Ascending aorta (tissue), 2 donors: ENCODE measurements at places on chromosomes 4 and X. TPM values are rescaled to one million over a fixed set of nuclear protein-coding genes. Genes with fewer than 3 reads are reported as not detected.

DNA sequence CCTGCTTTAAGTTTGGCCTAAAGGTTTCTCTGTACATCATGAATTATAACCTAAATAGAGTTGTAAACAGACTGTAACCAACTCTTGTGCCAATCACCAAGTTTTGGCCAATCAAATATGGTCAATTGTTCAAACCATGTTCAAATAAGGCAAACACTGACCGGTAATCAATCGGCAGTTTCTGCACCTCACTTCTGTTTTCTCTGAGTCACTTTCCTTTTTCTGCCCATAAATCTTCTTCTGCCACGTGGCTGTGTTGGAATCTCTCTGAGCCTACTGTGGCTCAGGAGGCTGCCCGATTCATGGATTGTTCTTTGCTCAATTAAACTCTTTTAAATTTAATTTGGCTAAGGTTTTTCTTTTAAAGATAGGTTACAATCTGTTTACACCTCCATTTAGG lies 16.5 kb upstream of the ENPP6 start:
- H3K36me3 ChIP-seq: no peaks in the 10 kb centered on the region
- H3K4me3 ChIP-seq: no peak overlapping the region
- DNase-seq: no peak
- no peaks in the 10 kb centered on the region for H3K27me3 ChIP-seq
- H3K4me1 ChIP-seq: no peaks in the 10 kb centered on the region
- H3K27ac ChIP-seq: no peak overlapping the region

DNA sequence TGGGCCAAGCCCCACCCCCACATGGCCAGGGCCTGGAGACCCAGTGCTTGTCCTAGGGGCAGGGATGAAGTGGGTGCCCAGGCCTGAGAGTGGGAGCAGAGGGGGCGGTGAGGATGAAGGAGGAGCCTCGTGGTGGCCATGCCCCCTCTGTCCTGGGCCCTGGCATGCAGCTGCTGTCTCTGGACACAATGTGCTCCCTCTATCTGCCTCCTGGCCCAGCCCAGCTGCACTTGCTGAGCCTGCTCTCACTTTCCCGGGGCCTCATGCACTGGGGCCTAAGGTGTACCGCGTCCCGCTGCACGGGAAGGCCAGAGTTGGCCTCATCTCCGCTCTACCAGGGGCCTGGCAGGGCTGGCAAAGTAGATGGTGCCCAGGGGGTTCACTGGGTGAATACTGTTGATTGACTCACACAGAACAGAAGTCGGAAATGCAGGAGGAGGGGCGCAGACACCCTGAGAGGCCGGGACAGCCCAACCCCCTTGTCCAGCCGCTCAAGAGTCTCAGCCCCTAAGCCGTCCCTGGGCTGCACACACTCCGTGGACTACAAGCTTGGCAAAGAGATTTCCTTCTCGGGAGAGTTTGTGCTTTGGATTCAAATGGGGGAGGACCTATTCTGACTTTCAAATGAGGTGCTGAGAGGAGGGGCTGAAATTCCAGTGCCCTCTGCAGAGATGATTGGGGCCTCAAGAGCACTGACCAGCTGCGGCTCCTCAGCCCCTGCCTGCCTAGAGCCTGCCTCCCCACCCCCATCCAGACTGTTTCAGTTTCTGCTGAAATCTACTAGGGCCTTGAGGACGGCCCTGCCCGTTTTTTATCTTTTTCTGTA lies 112.4 kb downstream of the PSAPL1 start:
- no peaks in the 10 kb centered on the region for H3K27me3 ChIP-seq
- no peak overlapping the region for H3K4me3 ChIP-seq
- no peak for DNase-seq

- no peaks in the 10 kb centered on the region for H3K36me3 ChIP-seq
- H3K4me1 ChIP-seq: no peaks in the 10 kb centered on the region
- H3K27ac ChIP-seq: no peak overlapping the region
- H3K4me3 ChIP-seq: no peak overlapping the region
- no peaks in the 10 kb centered on the region for H3K27me3 ChIP-seq
Measured at GRCh38 chrX:136629084-136629750, 18.7 kb upstream of the CD40LG start.

GRCh38 chr4:13159041-13159620 lies 325.0 kb downstream of the RAB28 start:
- no peaks in the 10 kb centered on the region for H3K27me3 ChIP-seq
- H3K27ac ChIP-seq: no peak overlapping the region
- no peak for DNase-seq
- no peak overlapping the region for H3K4me3 ChIP-seq
- no peaks in the 10 kb centered on the region for H3K36me3 ChIP-seq

GRCh38 chr4:166622425-166622977 lies 611.8 kb downstream of the SPOCK3 start:
- no peak overlapping the region for H3K4me3 ChIP-seq
- H3K27me3 ChIP-seq: no peaks in the 10 kb centered on the region
- DNase-seq: no peak
- no peaks in the 10 kb centered on the region for H3K4me1 ChIP-seq

DNA sequence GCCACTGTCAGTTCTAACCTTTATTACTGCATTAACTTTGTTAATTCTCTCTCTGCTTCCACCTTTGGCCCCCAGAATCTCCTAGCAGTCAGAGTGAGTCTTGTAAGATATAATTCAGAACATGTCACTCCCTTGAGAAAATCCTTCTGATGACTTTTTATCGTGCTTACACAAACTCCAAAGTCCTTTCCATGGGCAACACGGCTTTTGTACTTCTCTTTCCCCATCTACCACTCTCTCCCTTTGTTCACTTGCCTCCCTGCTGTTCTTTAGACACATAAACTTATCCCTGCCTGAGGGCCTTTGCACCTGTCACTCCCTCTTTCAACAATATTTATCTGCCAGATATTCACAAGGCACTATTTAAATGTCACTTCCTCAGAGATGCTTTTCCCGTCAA lies 64.8 kb downstream of the MAOB start:
- H3K4me1 ChIP-seq: no peaks in the 10 kb centered on the region
- no peaks in the 10 kb centered on the region for H3K27me3 ChIP-seq
- H3K36me3 ChIP-seq: no peaks in the 10 kb centered on the region
- no peak overlapping the region for H3K27ac ChIP-seq
- no peak overlapping the region for H3K4me3 ChIP-seq

DNA sequence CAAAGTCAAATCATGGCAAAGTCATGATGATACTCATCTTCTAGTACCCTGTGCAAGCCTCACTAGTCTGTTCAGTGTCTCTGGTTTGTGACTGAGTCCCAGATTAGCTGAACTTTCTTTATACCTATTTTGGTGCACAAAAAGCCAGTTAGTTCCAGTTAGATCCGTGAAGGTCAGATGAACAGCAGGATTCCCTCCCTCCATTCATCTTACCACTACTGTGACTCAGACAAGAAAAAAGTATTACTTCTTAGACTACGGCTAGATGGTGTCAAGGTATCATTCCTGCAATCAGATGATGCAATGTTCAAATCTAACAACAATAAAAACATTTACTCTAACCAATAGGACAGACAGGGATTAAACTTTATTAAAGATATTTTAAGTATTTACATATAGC lies 30.4 kb downstream of the ARHGEF6 start:
- no peaks in the 10 kb centered on the region for H3K36me3 ChIP-seq
- no peak for DNase-seq
- H3K4me1 ChIP-seq: no peaks in the 10 kb centered on the region
- no peaks in the 10 kb centered on the region for H3K27me3 ChIP-seq
- no peak overlapping the region for H3K27ac ChIP-seq

DNA sequence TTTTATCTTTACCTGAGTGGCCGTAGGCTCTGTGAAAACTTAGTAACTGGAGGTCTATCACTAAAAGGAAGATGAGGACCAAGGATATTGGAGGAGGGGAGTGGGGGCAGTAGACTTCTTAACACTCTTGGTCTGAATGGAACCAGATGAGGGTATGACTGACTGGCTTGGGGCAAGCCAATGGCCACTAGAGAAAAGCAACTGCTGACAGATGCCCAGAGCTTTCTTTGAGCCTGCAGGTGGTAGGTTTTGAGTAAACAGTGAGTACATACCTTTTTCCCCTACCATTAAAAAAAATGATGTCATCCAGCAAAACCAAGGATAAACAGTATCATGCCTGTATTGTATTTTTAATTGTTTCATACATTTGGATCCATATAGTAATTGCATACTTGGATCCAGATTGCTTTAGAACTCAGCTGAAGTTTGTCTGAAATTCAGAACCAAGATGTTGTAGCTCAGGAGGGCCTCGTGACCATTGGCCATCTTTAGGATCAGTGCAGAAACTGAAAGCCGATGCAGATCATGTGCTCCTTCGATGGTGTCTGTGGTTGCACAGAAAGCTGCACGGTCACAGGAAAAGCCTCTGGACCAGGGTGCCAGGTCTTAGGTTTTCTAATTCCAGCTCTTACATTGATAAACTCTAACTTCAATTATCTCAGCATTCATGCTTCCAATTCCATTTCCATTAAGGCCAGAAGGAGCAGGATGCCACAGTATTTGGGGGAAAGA lies 131.0 kb downstream of the PDGFRA start:
- H3K4me1 ChIP-seq: no peaks in the 10 kb centered on the region
- H3K27ac ChIP-seq: no peak overlapping the region
- no peak overlapping the region for H3K4me3 ChIP-seq

GRCh38 chr4:53490965-53491622 lies 100.2 kb downstream of the LNX1 start:
- no peaks in the 10 kb centered on the region for H3K36me3 ChIP-seq
- DNase-seq: no peak
- H3K27ac ChIP-seq: peak overlapping the region; percentile 7
- no peaks in the 10 kb centered on the region for H3K4me1 ChIP-seq

ZCCHC18 gene
- 0.21 TPM for total RNA-seq

ARX gene
- not detected for total RNA-seq

PPP1R2C gene
- total RNA-seq: not detected

PLAC1 gene
- total RNA-seq: not detected

NXF2B gene
- not detected for total RNA-seq

SYNPO2 gene
- total RNA-seq: 178 TPM

FRG2 gene
- total RNA-seq: not detected

STPG2 gene
- total RNA-seq: not detected

PPAT gene
- 3.6 TPM for total RNA-seq

ANXA3 gene
- total RNA-seq: 5.5 TPM

RNF212 gene
- not detected for total RNA-seq

NSG1 gene
- total RNA-seq: not detected

SSX2B gene
- not detected for total RNA-seq
